ENCODE measurements at places on chromosomes 2 and 18.

- DNase-seq, result no peak
These were observed 75.7 kb downstream of the MYO5B start for GRCh38 chr18:50119296-50119695.

DNA sequence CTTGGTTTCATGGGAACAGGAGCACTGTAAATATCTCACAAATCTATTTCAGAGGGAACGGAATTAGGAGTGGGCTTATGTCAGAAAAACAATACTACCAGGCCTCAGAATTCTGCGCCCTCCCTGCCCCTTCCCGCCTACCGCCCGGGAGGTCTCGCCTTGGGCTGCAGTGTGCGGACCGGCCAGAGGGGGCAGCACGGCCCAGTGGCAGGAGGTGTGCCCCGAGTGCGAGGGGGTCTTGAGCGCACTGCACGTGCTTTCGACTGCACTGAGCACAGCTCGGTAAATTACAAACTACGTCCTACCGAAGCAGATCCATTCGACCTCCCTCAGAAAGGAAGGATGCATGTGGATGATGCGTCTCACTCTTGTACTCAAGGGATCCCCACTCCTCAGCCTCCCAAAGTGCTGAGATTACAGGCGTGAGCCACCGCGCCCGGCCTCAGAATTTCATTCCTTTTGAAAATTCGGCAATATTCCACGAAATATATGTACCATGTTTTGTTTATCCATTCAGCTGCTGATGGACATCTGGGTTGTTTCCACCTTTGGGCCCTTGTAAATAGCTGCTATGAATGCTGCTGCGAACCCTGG is 297.0 kb downstream of the BCL2 start:
- peak; percentile 22 for DNase-seq

- DNase-seq, result no peak
These were observed 44.6 kb downstream of the ATIC start for GRCh38 chr2:215356334-215356947.

GRCh38 chr2:217916504-217917254 is 86.1 kb downstream of the TNS1 start:
- DNase-seq, result no peak

DNA sequence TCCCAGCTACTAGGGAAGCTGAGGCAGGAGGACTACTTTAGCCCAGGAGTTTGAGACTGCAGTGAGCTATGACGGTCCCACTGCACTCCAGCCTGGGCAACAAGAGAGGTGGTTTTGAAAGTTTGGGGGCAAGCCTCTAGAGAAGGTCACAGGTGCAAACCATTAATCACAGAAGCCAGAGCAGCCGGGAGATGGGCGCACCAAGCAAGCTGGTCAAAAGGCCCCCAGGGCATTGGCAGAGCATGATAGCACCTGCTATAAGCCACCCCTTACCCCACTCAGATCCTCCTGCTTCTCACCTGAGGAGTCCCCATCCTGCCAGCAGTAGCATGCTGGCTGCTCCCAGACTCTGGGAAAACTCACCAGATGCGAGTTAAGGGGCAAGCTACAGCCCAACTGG is 116.1 kb upstream of the RAB12 start:
- DNase-seq, result no peak

- no peak for DNase-seq
These were observed 158.9 kb downstream of the MSH2 start for GRCh38 chr2:47561906-47562305.

DNA sequence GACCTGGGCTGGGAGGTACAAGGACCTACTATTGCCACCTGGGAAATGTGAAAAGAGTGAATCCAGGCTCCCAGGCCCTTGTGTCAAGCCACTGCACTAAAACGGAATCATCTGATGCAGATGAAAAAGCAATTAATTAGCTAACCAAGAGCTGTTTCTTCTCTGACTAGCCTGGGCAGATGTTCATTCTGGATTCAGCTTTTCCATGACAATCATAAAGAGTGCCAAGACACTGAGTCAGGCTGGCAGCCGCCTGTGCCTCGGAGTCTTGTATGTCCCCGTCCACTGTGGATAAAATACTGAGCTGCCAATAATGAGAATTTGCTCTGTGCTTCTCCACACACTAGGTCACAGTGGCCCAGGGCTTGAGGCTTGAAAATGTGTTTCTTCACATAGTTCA is 21.7 kb upstream of the LCLAT1 start:
- no peak for DNase-seq

DNA sequence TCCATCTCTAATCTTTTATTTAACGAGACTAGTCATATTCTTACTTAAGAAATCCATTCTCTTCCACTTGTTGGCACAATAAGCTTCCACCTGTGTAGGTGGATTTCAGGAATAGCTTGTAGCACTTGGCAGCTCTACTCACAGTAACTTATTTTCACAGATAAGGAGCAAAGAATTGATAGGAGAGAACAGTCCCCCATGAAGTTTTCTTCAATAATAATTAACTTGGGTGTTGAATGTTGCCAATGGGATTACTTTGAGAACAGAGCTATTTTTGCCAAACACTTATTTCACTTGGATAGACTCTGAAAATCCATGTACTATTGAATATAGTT is 1388.6 kb upstream of the PIK3C3 start:
- no peak for DNase-seq

GRCh38 chr2:135951041-135951583 is 34.3 kb downstream of the DARS1 start:
- no peak for DNase-seq

DNA sequence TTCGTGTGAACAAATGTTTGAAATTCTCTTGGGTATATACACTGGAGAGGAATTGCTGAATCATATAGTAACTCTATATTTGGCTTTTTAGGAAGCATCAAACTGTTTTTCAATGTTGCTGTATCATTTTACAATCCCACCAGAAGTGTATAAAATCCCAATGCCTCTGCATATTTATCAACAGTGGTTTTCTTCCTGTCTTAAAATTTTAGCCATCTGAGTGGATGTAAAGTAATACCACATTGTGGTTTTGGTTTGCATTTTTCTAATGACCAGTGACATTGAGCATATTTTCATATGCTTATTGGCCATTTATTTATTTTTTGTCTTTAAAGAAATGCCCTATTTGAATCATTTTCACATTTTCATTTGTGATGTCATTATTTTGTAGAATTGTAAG is 22.8 kb upstream of the LRP1B start:
- no peak for DNase-seq

All from stimulated activated CD4-positive, alpha-beta T cell treated with anti-CD3 and anti-CD28 coated beads, Interleukin-15, amount 100 ng/mL, for 24 hours (primary cell).